ENCODE measurements at places on chromosomes 5 and 9.
A peak's percentile ranks its signal among the peaks of the same experiment; 100 is the strongest.

GRCh38 chr9:70411930-70412831, 2.3 kb downstream of the KLF9 start:
- no peak for DNase-seq

- peak; percentile 17 for DNase-seq
Observed at GRCh38 chr5:67268231-67269021, 71.8 kb upstream of the CD180 start.

GRCh38 chr5:94893412-94894135, 275.1 kb downstream of the SLF1 start:
- DNase-seq = no peak

DNA sequence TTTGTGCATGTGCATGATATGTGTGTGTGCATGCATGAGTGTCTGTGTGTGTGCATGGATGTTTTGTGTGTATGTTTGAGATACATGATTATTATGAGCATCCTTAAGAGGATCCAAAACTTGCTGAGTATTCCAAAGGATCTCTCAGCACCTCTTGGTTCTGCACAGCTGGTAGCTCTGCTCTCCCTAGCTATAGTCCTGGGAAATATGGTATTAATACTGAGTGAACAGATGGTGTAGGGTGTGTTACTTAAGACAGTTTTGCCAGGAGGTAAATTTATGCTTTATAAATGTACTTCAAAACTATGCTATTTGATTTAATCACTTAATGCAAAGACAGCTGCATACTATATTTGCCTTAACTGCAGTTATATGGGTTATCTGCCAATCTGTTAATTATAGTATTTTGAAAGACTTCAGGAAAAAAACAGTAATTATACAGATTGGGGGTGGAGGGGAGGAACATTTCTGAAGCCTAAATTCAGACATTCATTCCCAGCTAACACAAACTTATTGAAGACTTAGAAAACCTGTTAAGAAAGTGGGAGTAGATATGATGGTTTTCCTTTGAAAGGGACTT, 215.5 kb downstream of the MPDZ start:
- no peak for DNase-seq

DNA sequence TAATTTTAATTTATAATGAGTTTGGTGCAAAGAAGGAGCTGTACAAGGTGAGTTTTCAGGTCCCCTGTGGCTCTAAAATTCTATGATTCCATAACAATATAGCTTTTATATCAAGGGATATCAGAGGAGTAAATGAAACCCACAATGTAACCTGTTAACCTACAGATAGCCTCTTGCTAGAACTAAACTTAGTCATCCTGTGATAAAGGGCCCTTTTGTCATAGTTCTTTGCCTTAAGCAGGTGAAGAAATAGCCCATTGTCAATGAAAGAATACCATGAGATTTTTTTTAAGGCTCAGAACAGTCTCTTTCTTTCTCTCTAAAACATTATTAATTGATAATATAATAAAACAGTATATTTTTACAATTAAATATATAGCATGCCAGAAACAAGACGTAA, 127.8 kb downstream of the NFIB start:
- DNase-seq = no peak

All from glutamatergic neuron (in vitro differentiated cells).